ENCODE measurements at places on chromosomes 3 and 15.
A peak's percentile ranks its signal among the peaks of the same experiment; 100 is the strongest.

DNA sequence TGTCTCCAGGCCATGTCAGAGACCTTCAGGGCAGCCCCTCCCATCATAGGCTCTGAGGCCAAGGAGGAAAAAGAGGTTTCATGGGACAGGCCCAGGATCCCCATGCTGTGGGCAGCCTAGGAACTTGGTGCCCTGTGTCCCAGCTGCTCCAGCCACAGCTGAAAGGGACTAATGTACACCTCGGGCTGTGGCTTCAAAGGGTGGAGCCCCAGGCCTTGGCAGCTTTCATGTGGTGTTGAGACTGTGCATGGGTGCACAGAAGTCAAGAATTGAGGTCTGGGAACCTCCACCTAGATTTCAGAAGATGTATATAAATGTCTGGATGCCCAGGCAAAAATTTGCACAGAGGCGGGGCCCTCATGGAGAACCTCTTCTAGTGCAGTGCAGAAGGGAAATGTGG lies 6.6 kb upstream of the SSR3 start:
- DNase-seq = no peak

DNA sequence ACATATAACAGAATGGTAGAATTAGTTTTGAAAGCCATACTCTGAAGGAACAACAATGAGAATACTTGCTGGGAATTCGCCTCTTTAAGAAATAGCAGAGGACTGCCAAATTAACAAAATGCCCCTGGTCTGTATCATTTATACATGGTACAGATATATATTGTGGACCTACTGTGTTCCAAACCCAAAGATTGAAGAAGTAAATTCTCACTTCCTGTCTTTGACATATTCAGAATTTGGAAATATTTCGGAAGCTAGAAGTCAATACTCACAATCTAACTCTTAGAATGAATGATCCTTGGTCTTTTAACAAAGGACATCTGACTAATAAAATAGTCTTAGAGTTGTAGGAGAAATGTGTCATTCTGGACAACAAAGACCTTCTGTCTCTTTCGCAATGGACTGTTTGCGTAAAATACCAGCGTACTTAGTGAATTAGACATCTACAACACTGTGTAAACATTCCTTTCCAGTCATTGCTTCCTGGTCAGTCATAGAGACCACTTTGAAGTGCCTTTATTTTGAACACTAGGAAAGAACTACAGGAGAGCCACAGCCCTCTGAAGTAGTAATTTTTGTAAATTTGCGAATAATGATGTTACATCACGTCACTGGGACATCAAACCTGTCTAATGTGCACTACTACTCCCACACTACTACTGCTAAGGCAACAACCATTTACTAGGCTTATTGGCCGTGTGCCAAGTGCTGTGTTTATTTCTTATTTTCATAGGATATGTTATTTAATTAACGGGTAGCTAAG lies 68.0 kb downstream of the CHL1 start:
- DNase-seq = no peak

DNA sequence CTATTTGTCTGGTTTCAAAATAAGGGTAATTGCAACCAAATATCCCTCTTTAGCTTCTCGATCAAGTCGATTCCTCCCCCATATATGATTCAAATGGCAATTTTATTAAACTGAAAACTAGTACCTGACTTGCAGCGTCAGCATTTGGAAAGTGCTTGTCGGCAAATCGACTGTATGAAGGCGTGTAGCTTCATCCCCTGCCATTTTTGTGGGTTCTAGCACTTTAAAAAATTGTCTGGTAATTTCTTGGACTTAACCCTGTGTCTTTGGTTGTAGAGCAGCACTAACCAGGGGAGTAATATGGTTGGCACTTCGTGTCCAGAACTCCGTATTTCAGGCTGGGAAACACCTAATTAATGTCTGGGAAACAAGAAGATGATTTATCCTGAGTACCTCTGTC lies 573 bp downstream of the MME start:
- DNase-seq = no peak

DNA sequence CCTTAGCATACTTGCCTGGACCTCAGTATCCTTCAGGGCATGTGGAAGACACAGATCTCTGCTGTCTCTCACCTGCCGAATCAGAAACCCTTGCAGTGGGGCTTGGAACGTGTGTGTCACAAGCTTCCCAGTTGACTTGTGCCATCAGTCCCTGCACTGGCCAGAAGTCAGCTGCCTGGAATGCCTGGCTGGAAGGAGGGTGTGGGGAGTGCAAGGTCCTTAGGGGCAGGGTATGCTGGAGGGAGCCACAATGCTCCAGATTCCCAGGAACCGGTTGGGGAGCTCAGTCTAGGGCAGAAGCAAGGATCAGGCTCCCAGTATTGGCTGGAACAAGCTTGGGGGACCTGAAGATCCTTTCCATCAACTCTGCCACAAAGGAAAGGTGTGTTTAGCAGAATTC lies 27.1 kb downstream of the SPSB4 start:
- DNase-seq = no peak

DNA sequence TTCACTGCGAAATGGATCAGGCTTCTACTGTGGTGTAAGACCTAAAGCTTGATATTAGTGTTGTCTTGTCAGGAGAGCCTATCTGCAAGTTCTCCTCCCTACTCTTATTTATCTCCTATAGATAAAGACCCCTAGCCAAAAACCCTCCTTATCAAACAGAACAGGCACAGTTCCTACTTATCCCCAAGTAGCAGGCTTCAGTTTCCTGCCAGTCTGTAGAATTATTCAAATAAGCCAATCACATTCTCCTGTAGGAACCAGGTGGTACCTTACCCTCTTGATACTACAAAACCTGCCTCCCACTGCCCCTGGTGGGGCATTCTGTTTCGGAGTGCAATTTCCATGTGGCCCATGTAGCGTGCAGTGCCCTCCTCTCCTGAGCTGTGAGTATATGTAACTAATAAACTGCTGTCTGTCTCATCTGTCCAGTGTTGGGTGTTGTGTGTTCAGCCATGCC lies 28.7 kb downstream of the HDGFL3 start:
- no peak for DNase-seq

GRCh38 chr3:160402221-160403027 lies 3.0 kb downstream of the SMC4 start:
- no peak for DNase-seq

DNA sequence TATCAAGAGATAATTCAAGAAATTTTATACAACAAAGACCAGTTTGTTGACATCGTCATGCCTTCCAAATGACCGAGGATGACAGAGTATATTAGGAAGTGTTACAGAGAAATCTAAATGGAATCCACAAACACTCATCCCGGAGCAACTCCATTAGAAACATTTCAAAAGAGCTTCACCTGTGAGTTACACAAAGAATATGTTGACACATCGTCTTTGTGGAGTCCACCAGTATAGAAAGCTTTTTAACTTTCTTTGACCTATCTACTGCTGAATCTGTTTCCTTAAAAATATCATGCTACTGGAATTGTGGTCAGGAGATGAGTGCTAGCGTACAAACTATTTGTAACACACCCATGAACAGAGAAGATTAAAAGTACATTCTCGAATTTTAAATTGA lies 130.4 kb downstream of the SUCLG2 start:
- DNase-seq = no peak

GRCh38 chr3:128487538-128487812 lies 5.5 kb downstream of the GATA2 start:
- DNase-seq = no peak

GRCh38 chr3:161560008-161560637 lies 63.5 kb downstream of the OTOL1 start:
- DNase-seq = peak; percentile 15

DNA sequence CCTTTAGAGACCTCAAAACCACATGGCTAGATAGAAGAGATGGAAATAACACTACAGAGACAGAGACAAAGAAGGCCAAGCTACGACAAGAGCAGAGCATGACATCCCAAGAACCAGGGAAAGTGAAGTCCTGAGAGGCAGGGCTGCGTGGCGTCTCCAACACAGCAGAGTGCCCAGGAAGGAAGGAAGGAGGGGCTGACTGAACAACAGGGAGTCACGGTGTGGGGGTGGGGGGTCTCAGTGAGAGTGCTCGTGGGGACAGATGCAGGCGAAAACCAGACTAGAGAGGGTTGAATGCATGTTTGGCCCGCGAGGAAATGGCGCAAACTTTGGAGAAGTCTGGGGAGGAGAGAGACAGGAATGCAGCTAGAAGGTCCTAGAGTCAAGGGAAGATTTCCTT lies 44.0 kb downstream of the ADAMTS17 start:
- DNase-seq = no peak

- DNase-seq = no peak
Measured at GRCh38 chr3:100630664-100631063, 21.3 kb downstream of the ADGRG7 start.

GRCh38 chr15:43519196-43519595 lies 1.8 kb downstream of the MAP1A start:
- DNase-seq = no peak

DNA sequence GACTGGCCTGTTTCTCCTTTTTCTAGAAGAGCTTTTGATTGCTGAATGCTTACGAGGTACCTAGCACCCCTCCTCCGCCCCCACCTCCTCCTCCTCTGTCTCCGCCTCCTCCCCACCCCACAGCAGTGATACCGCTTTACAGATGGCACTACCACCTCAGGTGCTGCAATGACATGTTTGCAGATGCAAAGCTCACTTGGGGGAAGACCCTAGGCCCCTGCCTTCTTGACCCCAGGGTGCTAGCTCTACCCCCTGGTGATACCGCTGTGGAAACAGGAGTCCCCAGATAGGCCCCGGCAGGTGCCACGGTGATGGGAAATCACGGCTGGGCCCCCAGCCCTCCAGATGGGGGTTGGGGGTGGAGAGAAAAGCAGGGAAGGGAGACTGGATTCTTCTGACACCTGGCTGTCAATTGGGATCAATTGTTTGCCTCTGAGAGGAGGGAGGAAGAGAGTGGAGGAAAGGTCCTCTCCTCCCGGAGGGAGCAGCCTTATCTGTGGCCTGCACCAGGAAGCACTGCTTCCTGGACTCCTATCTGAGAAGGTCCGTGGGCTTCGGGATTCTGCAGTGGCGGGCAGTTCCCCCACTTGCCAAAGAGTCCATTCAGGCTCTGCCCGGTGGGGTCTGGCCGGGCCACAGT lies 37.6 kb downstream of the DNASE1L3 start:
- DNase-seq = no peak

GRCh38 chr15:93716615-93717231 lies 514.6 kb upstream of the MCTP2 start:
- DNase-seq = no peak

DNA sequence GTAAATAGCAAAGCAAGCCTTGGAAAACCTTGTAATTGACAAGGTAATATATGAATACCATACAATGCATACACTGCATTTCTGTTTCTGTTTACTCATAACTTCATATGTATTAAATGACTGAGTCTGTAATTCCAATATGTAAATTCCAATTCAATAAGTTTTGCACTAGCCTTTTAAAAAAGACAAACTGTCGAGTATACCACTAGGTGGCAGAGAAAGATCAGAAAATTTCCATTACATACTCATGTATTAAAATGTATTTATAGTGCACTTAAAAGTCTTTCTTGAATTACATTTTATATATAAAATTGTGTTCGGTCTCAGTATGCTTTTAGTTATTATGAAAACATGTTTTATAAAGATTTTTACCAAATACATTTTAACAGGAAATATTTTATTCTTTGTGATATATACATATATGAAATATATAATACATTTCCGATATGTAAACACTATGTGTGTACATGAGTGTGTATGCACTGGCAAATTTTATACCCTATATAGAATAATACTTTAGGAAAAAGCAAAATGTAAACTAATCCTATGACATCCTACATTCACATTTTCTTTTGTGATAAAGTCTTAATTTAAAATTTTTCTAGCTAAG lies 216.8 kb downstream of the VGLL3 start:
- DNase-seq = no peak

DNA sequence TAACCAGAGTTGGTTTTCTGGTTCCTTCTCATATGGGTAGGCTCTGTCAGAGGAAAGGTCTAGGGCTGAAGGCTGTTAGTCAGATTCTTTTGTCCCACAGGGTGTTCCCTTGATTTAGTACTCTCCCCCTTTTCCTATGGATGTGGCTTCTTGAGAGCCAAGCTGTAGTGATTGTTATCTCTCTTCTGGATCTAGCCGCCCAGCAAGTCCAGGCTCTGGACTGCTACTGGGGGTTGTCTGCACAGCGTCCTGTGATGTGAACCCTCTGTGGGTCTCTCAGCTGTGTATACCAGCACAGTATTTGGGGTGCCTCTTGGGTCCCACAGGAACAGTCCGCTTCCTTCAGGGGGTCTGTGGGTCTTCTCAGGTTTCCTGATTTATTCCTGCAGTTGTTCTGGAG lies 70.8 kb downstream of the PPP2R3A start:
- DNase-seq = no peak

DNA sequence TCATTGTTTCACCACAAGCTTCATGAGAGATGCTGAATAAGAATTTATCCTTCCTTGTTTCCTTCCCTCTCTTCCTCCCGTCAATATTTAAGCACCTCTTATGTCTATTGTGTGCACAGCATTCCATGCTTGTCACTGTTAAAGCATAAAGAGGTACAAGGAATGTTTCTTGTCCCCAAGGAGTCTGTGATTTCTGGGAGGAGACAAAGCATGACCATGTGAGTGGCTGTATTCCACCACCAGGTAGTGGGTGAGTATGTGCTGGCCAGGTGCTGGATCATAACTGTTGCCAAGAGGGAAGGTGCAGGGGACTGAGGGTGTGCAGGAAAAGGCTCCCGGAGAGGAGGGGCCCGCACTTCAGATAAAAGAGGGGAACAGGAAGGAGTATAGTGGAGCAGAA lies 62.9 kb upstream of the GSK3B start:
- DNase-seq = no peak

DNA sequence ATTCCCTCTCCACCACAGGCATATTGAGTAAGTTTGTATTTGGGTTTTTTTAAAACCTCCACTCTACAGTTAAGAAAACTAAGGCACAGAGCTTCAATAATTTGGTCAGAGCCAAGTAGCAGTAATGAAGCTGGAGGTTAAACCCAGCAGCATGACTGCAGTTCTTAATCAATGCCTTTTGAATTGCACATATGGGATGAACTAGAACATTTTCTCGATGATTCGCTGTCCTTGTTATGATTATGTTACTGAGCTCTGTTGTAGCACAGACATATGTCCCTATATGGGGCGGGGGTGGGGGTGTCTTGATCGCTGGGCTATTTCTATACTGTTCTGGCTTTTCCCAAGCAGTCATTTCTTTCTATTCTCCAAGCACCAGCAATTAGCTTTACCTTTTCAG lies 1.6 kb upstream of the CCR5 start:
- no peak for DNase-seq

DNA sequence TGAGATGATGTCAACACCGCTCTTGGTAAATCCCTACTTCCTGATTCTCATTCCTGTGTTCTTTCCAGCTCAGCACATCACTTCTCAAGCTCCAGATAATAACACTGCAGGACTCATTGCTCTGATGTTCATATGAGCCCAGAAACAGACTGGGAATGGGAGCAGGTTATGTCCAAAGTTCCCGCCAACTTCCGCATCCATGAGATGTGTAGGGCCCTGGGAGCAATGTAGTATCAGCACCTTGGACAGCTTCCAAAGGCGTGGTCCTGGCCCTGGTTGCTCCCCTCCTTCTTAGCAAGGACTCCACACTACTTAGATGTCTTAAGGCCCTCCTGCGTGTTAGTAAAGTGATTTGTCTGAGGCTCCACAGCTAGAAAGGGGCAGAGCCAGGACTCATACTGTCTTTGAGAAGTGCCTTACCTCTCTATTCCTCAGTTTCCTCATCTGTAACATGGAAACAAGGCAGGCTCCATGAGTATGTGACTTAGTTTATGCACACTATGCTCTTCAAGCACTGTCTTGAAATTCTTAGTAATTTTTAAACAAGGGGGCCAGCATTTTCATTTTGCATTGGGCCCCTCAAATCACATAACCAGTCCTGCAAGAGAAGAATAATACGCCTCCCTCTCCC lies 27.9 kb upstream of the SLC6A1 start:
- DNase-seq = no peak

All from GM04504 (cell line).